ENCODE measurements at places on chromosomes 1 and 21.
A peak's percentile ranks its signal among the peaks of the same experiment; 100 is the strongest.

GRCh38 chr1:23424293-23425192, at the start of gene TCEA3:
TCEA3 (minus strand) TSS chr1:23424748; CDS start chr1:23424633, 115 bp downstream.
- no peak for DNase-seq

DNA sequence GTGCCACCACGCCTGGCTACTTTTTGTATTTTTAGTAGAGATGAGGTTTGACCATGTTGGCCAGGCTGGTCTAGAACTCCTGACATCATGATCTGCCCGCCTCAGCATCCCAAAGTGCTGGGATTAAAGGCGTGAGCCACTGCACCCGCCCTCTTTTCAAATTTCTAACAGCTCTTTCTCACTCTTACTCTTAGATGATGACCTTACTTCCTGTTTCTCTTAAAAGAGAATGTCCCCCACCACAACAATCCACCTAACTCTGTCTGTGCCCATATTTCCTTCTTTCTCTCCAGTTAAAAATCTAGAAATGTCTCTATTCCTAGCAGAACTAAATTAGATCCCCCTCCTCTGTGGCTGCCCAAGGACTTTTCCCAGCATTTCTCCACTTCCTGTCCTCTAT, 46.6 kb upstream of the RGS2 start:
- DNase-seq, result no peak

- DNase-seq, result no peak
Measured at GRCh38 chr1:53349968-53350852, 22.3 kb upstream of the LRP8 start.

DNA sequence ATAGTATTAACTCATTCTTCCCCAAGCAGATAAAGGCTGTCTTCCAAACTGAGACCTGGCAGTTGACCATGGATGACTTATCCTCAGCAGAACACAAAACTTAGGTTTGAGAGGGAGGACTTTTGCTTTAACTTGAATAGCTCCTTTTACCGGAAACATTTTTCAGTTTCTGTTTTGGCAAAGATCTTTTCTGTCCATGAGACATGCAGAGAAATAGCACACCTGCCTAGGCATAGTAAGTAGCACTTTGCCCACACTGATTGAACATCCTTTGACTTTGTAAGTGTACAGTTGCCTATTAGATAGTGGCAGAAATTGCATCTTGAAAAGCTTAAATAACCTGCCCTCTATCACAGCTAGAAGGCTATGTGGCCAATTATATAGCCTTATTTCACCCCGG, 1962.5 kb downstream of the MRPL39 start:
- no peak for DNase-seq

- no peak for DNase-seq
Measured at GRCh38 chr1:109881906-109882287, 28.8 kb upstream of the CSF1 start.

DNA sequence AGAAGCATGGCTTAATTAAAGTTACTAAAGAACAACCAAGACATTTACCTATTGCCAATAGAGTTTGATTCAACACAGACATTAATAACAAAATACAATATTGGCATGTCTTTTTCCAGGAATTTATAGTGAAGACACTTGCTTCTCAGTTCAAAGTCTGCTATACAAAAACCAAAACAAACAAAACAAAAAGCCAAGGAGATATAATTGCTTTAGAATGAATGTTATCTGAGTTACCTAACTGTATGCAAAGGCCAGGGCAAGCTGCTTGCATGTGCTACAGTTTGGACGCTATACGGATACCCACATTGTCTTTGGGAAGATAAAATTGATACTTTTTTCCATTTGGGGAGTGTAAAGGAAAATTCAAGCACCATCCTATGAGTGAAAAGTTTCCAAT, 13.6 kb downstream of the FMO5 start:
- no peak for DNase-seq

- DNase-seq, result no peak
Measured at GRCh38 chr1:118842452-118843201, 145.5 kb downstream of the TBX15 start.

- DNase-seq, result no peak
Measured at GRCh38 chr1:221858818-221859611, 117.1 kb upstream of the DUSP10 start.

DNA sequence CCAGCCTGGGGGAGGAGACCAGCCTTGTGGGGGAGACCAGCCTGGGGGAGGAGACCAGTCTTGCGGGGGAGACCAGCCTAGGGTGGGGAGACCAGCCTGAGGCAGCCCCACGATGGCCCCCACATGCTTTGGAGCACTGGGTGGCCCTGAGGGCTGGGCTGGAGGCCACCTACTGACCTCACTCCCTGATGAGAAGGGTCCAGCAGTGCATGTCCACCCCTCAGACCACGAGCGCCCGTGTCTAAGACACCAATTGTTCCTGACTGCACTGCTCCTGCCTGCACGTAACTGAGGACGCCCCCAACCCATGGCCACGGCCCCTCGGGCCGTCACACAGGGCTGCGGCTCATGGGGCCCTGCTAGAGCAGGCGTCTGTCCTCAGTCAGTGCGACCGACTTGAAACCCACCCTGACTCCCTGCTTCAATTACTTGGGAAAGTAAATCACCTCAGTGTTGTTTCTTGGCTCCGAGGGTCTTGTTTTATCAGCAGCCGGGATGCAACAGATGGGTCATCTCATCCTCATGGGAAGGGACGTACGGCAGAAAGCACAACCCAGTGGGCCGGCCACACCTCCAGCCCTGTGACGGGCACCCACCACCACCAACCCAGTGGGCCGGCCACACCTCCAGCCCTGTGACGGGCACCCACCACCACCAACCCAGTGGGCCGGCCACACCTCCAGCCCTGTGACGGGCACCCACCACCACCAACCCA, at the start of gene SPATC1L:
SPATC1L (minus strand) TSS at position 550 of the 715 bp plus-strand sequence. CDS start 1,643 bp downstream, outside the sequence.
- DNase-seq, result no peak

GRCh38 chr1:205920159-205920558, 23.1 kb downstream of the SLC26A9 start:
- no peak for DNase-seq

DNA sequence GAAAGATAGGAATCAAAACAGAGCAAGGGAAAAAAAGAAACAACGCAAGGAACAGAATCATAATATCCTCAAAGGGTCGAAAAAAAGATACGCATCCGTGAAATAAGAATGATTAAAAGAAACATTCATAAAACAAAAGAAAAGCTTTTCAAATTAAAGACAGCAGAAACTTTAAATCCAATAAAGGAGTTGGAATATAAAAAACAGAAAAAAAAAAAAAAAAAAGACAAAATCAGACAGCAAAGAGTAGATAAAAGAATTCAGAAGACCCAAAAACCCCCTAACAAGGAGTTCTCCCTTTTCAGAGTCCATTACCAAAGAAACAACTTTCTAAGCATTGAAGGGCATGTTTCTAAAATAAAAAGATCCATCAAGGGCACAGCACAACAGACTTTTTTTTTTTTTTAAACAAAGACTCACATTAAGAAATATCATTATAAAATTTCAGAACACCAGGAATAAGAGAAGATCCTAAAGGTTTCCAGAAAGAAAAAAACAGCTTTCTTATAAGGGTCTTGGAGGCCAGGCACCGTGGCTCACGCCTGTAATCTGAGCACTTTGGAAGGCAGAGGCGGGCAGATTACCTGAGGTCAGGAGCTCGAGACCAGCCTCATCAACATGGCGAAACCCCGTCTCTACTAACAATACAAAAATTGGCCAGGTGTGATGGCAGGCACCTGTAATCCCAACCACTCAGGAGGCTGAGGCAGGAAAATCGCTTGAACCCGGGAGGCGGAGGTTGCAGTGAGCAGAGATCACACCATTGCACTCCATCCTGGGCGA, 44.7 kb downstream of the ENAH start:
- DNase-seq, result no peak

- DNase-seq, result no peak
Measured at GRCh38 chr1:37424523-37424922, 49.9 kb upstream of the ZC3H12A start.

GRCh38 chr1:119815361-119815760, 4.1 kb upstream of the REG4 start:
- DNase-seq, result no peak

DNA sequence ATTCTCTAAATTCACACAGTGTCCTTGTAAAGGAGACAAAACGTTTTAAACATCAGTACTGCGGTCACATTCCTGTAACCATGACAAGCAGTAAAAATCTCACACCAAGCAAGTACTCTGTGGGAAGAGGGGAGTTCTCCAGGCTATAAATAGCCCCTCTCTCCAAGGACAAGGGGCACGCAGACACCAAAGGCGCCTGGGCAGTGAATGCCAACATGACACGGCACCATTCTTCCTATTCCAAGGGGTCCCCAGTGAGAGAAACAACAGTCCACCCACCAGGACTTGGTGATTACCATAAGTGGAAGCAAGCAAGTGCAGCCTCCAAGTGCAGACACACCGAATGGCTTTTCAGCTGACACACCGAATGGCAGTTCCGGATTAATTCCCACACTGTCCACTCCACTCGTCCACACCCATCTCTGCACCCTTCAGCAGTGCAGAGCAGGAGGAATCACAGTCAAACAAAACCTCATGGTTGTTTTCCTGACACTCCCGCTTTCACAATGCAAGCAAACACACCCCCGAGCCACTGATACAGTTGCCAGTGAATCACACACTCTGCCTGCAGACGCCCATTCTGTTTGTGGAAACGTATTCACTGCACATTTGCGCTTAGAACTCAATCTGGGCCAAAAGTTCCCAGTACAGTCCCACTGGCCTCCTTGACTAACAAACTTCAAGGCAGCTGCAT, 1.8 kb downstream of the PTTG1IP start:
- peak; percentile 44 for DNase-seq

GRCh38 chr1:105373681-105374080, 1624.0 kb downstream of the AMY1C start:
- no peak for DNase-seq

DNA sequence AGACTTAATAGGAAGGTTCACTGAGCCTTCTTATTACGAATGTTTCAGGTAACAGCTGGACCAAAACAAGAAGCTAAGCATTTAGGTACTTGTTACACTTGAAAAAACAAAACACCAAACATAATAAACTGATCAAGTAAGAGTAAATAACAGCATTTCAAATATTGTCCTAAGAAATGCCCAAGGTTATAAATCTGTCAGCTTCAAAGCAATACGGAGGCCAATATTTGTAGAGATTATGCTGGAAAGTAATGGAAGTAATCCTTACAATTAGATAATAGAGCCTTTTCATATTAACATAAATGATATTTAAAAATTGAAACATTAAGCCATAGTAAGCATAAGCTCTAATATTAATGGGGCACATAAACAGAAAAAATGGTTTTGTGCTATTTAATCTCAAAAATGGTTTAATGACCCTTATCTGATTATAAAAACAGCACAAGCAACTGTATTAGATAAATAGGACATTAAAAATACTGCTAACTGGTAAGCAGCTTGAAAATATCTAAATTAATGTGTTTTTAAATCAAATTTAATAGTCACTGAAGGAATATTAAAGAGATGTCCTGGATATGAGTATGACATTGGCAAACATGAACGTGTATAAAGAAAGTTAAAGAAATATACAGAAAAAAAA, 43.0 kb upstream of the USH2A start:
- DNase-seq, result no peak

GRCh38 chr1:53116307-53116810, 26.1 kb downstream of the SLC1A7 start:
- DNase-seq, result no peak

GRCh38 chr1:43285269-43285990, at the start of gene C1orf210:
C1orf210 (minus strand) TSS chr1:43285581; CDS start chr1:43283270, 2,311 bp downstream.
- DNase-seq, result no peak

- no peak for DNase-seq
Measured at GRCh38 chr1:10594595-10595223, 120.0 kb downstream of the PEX14 start.

Measured in BJ (cell line).